Globus pallidus (tissue), 1 donor: ENCODE measurements at places on chromosomes 5 and 9.

DNA sequence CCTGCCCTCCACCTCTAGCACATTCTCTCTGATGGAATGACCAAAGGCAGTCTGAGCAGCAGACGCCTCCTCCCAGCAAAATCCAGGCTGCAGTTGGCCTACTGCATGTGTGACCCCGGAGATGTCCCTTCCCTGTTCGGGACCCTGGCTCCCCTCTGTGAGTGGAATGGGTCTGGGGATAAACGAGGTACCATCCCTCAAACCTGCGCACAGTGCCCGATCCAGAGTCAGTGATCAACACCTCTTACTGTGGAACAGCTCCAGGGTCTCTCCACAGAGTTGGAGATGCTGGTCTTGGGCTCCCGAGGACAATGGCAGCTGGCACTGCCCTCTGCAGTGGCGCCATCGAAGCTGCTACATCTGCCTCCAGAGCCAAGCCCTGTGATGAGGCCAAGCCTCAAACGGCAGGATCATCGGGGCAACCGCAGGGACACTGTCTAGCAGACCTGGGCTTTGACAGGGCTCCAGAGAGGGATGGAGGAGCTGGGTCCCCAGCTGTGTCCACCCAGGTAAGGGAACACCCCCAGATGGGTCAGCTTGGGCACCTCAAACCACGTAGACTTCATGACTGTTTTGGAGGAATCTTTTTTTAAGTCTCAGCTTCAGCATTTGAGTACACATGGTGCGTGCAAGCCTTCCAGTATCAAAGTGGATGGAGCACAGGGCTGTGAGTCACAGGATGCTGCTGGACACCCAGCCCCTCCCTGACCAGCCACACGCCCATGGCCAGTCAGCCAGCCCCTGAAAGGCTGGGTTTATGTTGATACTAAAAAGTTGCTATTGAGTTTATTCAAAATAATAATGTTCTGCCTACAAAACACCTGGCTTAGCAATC is 13.0 kb downstream of the MED10 start:
- DNase-seq = no peak

GRCh38 chr5:109865637-109866036 is 175.9 kb downstream of the MAN2A1 start:
- no peak for DNase-seq

GRCh38 chr9:116162241-116162781 is 8.7 kb downstream of the PAPPA start:
- DNase-seq = no peak

- no peak for DNase-seq
These were observed 582.0 kb upstream of the TUSC1 start for GRCh38 chr9:26260238-26260637.

GRCh38 chr5:152140347-152140746 is 215.7 kb upstream of the GLRA1 start:
- no peak for DNase-seq

GRCh38 chr5:148033134-148033533 is 30.6 kb upstream of the SPINK5 start:
- no peak for DNase-seq

DNA sequence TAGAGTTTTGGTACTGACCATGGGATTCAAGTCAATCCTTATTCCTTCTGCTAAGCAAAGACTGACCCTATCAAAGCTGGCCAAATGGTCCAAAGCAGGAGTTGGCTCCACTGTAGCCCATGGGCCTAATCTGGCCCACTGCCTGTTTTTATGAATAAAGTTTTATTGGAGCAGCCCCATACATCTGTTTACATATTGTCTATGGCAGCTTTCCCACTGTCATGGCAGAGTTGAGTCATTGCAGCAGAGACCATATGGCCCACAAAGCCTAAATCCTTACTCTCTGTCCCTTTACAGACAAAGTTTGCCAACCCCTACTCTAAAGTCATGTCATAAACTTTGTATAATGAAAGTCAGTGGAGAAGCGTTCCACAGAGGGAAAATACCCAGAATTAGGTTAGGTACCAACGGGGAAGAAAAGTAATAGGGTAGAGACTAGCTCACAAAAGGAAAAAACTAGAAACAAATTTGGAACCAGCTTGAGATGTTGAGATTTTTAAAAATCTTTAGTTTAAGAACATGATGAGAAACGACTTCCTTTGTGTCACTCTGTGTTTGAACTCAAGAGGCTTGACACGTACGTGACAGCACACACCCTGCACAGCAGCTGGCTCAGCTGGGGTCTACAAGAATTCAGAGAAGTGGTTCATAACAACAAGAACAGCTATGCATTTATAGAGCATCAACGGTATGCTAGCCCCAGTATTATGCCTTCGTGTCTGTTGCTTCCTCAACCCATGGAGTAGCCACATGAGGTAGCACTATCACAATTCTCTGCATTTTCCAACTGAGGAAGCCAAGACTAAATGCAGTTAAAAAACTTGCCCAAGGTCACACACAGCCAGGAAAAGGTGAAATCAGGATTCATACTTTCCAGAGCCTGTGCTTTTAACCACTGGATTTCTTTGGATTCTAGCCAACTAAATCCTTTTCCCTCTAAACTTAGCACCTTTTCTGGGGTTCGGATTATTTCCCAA is 198.9 kb upstream of the WWC1 start:
- no peak for DNase-seq

DNA sequence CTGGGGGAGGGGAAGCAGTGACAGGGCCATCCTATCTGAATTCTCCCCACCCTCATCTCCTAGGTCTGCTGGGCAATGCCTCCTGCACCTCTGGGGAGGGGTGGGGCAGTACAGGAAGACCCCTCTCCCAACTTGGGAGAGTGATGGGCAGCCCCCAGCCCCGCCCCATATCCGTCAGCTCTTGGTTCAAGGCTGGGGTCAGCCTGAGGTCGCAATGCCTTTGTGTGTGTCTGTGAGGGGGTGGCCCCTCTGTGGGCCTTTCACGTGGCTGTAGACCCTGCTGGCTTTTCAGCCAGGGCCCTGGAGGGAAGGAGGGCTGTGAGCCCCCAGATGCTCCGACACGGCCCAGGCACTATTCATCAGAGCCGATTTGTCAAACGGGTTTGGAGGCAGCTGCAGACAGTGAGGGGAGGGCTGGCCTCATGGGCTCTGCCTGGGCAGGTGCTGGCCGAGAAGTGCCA is 49.5 kb upstream of the RNU6ATAC start:
- no peak for DNase-seq

DNA sequence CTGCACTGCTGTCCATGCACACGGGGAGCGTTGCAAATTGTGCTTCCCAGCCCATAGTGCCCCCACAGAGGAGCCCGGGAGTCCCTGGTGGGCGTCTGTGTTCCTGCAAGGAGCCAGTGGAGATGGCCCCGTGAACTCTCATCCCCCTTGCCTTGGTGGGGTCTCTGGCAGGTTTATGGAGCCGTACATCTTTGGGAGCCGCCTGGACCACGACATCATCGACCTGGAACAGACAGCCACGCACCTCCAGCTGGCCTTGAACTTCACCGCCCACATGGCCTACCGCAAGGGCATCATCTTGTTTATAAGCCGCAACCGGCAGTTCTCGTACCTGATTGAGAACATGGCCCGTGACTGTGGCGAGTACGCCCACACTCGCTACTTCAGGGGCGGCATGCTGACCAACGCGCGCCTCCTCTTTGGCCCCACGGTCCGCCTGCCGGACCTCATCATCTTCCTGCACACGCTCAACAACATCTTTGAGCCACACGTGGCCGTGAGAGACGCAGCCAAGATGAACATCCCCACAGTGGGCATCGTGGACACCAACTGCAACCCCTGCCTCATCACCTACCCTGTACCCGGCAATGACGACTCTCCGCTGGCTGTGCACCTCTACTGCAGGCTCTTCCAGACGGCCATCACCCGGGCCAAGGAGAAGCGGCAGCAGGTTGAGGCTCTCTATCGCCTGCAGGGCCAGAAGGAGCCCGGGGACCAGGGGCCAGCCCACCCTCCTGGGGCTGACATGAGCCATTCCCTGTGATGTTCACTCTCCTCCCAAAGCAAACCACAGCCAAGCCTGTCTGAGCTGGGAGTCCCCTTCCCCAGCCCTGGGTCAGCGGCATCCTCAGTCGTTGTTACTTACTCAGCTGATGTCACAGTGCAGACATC is 3.1 kb downstream of the MRPS2 start:
- no peak for DNase-seq
